Natural killer cell treated with Interleukin-12 subunit alpha and Interleukin-12 subunit beta and Interleukin-15 and Interleukin-18, amount 100 ng/mL, for 72 hours (primary cell): ENCODE measurements at places on chromosomes 2 and 18. TPM values are rescaled to one million over a fixed set of nuclear protein-coding genes. Genes with fewer than 3 reads are reported as not detected.
A peak's percentile ranks its signal among the peaks of the same experiment; 100 is the strongest.

ADCYAP1 gene
- not detected for total RNA-seq

DRC1 gene
- total RNA-seq: not detected

DNA sequence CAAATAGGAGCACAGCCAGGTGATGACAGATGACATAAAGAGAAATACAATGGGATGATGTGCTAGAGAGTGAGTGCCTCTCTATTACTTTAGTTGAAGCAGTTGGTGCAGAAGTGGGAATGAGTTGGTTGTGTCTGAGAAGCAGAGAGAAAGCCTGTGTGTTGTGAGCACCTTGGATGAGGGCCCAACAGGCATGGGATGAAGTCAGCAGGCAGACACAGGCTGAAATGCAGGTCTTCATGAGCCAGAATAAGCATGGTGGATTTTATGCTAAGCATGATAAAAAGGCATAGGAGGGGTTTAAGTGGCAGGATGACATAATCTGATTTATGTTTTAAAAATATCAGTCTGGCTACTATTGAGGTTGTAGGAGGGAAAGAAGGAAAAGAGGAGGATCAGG is 71.5 kb downstream of the KLHL14 start:
- no peak for DNase-seq
- peaks cover 6% of the 10 kb centered on the region for H3K27me3 ChIP-seq
- H3K27ac ChIP-seq: no peak overlapping the region
- no peaks in the 10 kb centered on the region for H3K36me3 ChIP-seq
- no peak overlapping the region for H3K4me3 ChIP-seq

POTEE gene
- 1.6 TPM for total RNA-seq

ZNF385B gene
- total RNA-seq: not detected

IL36G gene
- not detected for total RNA-seq

GRCh38 chr2:72723769-72724370 is 102.0 kb downstream of the EXOC6B start:
- no peaks in the 10 kb centered on the region for H3K36me3 ChIP-seq
- H3K27ac ChIP-seq: no peak overlapping the region
- no peaks in the 10 kb centered on the region for H3K27me3 ChIP-seq
- H3K4me3 ChIP-seq: no peak overlapping the region
- H3K4me1 ChIP-seq: no peaks in the 10 kb centered on the region

FTCDNL1 gene
- total RNA-seq: 2.2 TPM

DNA sequence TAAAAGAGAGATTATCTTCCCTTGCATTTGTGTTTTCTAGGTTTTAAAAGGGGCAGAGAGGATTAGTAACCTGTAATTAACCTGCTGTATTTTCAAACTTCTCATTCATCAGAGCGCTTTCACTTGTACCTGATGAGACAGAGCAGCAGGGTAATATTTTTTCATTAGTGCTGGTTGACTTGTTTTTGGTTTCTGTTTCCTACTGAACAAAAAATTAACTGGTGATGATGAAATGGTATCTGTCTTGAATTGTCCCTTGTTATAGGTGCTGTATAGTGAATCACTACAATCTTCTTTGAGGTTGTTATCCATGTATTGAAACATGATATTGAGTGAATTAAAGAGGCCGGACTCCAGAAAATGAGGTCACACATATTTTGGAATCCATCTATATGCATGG is 37.9 kb downstream of the CDH20 start:
- H3K4me1 ChIP-seq: no peaks in the 10 kb centered on the region
- H3K27me3 ChIP-seq: peaks cover 7% of the 10 kb centered on the region
- no peak overlapping the region for H3K27ac ChIP-seq
- DNase-seq: no peak
- no peaks in the 10 kb centered on the region for H3K36me3 ChIP-seq

AMMECR1L gene
- 24.9 TPM for total RNA-seq

UPP2 gene
- not detected for total RNA-seq

GYPC gene
- 56.9 TPM for total RNA-seq

DNA sequence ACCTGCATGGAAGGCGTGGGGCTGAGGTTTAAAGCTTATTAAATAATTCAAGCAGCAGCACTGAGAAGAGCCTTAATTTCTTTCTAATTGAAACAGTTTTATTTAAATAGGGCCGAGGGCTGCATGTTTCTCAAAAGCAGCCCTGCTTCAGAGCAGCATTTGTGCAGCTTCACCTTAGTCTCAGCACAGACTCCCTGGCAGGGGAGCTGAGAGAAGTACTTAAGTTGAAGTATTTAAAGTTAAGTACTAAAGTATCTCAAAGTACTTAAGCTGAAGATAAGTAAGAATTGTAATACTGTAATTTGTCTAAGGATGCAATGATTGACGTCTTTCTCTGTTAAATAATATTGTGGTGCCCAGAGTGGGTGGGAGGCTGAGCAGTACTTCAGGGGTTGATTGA is 31.4 kb downstream of the IMPA2 start:
- H3K36me3 ChIP-seq: no peaks in the 10 kb centered on the region
- no peak overlapping the region for H3K27ac ChIP-seq
- H3K4me3 ChIP-seq: no peak overlapping the region
- H3K27me3 ChIP-seq: no peaks in the 10 kb centered on the region
- DNase-seq: no peak

GRCh38 chr2:70514612-70515055 is 39.0 kb downstream of the TGFA start:
- H3K4me3 ChIP-seq: no peak overlapping the region
- DNase-seq: no peak
- H3K36me3 ChIP-seq: no peaks in the 10 kb centered on the region

DNA sequence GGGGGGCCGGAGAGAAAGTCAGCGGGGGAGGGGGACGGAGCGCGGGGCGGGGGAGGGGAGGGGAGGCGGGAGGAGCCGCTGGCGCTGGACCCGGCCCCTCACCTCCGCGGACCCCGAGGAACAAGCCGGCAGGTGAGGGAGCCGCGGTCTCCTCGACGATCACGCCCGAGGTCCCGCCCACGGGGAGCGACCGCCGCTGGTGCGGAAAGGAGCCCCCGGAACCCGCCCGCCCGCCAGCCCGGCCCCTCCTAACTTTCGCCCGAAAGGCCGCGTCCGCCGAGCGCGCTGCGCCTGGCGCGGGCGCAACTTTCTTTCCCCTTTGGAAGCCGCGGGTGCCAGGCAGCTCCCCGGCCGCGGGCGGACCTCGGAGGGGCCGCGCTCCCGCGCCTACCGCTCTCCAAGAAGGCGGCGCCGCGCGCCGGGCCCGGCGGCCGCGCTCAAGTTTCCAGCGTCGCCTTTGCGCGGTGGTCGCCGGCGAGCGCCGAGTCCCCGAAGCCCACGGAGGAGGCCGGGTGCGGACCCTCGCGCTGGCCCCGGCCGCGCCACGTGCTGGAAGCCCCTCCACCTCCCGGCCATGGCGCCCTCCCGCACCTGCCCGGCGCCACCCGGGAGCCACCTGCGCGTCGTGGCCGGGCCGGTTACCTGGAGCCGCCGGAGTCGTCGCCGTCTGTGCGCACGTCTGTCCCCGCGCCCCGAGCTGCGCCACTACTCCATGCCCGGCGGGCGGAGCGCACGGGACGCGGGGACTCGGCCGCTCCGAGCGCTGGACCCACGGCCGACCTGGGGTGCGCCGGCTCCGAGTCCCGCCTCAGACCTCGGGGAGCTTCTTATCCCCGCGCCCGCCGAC is at the start of gene ALKAL2:
Gene ALKAL2 (minus strand): TSS at position 181 of the 847 bp plus-strand sequence. CDS start 256 bp downstream, outside the sequence.
- H3K4me3 ChIP-seq: peak within 1 kb of the TSS; percentile 48
- H3K4me1 ChIP-seq: no peaks in the 10 kb centered on the region
- DNase-seq: no peak
- no peaks in the 10 kb centered on the region for H3K36me3 ChIP-seq

- no peak overlapping the region for H3K27ac ChIP-seq
- H3K36me3 ChIP-seq: no peaks in the 10 kb centered on the region
- no peak for DNase-seq
- no peaks in the 10 kb centered on the region for H3K27me3 ChIP-seq
- peaks cover 21% of the 10 kb centered on the region for H3K4me1 ChIP-seq
These were observed 306.7 kb upstream of the CCDC68 start for GRCh38 chr18:55265984-55266383.

DNA sequence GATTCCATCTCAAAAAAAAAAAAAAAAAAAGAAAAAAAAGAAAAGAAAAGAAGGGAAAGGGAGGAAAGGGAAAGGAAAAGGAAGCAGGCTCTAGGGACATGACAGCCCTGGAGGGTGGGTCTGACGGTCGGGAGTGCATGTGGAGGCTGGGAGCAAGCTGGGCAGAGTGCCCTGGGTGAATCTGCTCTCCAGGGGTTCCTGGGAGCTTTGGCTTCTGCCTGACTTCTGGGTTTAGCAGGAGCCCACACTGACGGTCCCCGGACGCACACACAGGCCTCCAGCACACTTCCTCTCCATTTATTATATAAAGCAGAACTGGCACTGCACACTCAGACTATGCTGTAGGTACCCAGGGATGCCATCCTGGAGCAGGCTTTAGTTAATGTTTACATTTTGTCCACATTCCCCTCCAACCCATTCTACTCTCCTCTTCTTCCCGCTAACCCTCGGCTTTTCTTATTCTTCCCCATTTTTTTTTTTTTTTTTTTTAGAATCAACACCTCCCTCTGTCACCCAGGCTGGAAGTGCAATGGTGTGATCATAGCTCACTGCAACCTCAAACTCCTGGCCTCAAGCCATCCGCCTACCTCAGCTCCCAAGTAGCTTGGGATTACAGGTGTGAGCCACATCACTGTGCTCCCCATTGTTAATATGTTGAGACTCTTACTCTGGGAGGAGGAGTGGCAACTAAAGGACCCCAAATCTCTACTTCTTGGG is 151.1 kb upstream of the SLC1A4 start:
- DNase-seq: no peak
- H3K4me1 ChIP-seq: no peaks in the 10 kb centered on the region
- H3K4me3 ChIP-seq: no peak overlapping the region
- H3K27ac ChIP-seq: no peak overlapping the region

- no peak overlapping the region for H3K27ac ChIP-seq
- DNase-seq: no peak
- H3K36me3 ChIP-seq: no peaks in the 10 kb centered on the region
- no peaks in the 10 kb centered on the region for H3K4me1 ChIP-seq
These were observed 87.7 kb upstream of the LYPD1 start for GRCh38 chr2:132757676-132758075.

DNA sequence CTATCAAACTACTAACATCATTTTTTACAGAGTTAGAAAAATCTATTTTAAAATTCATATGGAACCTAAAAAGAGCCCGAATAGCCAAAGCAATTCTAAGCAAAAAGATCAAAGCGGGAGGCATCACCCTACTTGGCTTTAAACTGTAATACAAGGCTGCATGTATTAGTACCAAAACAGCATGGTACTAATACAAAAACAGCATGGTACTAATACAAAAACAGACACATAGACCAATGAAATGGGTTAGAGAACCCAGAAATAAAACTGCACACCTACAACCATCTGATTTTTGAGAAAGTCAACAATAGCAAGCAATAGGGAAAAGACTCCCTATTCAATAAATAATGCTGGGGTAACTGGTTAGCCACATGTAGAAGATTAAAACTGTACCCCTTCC is 640.7 kb downstream of the IRS1 start:
- H3K4me3 ChIP-seq: no peak overlapping the region
- no peaks in the 10 kb centered on the region for H3K36me3 ChIP-seq
- H3K4me1 ChIP-seq: no peaks in the 10 kb centered on the region
- no peak overlapping the region for H3K27ac ChIP-seq

LAMA3 gene
- 0.10 TPM for total RNA-seq

DNA sequence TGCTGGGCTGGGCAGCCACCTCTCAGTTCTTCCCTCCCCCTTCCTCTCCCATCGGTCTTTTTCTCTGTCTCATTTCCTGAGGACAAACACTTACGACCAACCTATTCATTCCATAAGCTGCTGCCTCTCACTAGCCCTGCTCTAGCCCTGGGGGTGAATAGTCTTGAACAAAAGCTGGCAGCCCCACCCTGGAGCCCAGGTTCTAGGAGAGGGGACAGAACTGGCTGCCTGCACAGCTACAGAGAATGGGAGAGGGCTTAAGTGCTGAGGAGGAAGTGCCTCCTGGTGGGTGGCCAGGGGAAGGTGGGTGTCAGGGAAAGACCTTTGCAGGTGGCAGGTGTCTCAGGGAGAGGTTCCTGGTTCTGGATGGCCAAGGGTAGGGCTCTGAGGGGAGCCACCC is 22.8 kb downstream of the ANO7 start:
- no peaks in the 10 kb centered on the region for H3K4me1 ChIP-seq
- H3K36me3 ChIP-seq: no peaks in the 10 kb centered on the region
- DNase-seq: peak; percentile 56
- H3K27ac ChIP-seq: no peak overlapping the region
- no peak overlapping the region for H3K4me3 ChIP-seq

DNA sequence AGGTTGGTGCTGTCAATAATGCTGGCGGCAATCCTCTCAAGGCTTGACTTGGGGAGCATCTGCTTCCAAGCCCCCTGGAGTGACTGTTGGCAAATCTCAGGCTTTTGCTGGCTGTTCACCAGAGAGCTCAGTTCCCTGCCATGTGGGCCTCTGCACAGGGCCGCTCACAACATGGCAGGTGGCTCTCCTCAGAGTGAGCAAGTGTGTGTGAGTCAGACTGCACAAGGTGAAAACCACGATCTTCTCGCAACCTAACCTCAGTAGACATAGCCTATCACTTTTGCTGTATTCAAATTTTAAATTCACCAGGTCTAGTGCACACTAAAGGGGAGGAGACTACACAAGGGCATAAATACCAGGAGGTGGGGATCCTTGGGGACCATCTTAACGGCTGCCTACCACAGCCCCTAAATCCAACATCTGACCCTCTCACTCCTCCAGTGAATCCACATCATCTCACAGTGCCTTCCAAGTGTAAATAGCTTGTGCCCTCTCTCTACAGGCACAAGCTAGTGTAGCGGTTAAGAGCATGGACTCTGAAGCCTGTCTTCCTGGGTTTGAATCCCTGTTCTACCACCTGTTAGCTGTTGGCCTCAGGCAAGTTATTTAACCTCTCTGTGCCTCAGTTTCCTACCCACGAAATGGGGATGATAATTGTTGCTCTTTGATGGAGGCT is 187.7 kb upstream of the CXCR4 start:
- peak; percentile 70 for DNase-seq
- H3K4me1 ChIP-seq: peaks cover 18% of the 10 kb centered on the region
- H3K36me3 ChIP-seq: no peaks in the 10 kb centered on the region
- no peak overlapping the region for H3K27ac ChIP-seq

REG1B gene
- total RNA-seq: not detected

DNA sequence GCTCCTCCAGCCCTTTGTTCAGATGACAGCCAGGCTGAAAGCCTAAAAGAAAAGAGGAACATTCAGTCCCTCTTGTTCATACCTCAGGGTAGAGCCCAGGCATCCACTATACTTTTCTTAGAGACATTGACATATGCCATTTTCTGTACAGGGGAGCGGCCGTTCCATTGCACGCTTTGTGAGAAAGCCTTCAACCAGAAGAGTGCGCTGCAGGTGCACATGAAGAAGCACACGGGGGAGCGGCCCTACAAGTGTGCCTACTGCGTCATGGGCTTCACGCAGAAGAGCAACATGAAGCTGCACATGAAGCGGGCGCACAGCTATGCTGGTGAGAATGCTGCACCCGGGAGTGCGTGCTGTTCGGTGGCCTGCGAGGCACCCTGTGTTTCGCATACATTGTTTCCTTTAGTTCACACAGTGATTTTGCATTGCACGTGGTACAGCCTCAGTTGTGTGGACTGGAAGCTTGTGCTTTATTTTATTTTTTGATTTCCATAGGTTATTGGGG is 138.2 kb downstream of the ZNF236 start:
- DNase-seq: peak; percentile 54
- H3K27me3 ChIP-seq: no peaks in the 10 kb centered on the region
- peaks cover 34% of the 10 kb centered on the region for H3K36me3 ChIP-seq
